ENCODE measurements at places on chromosomes 13 and 19. TPM values are rescaled to one million over a fixed set of nuclear protein-coding genes. Genes with fewer than 3 reads are reported as not detected.

DNA sequence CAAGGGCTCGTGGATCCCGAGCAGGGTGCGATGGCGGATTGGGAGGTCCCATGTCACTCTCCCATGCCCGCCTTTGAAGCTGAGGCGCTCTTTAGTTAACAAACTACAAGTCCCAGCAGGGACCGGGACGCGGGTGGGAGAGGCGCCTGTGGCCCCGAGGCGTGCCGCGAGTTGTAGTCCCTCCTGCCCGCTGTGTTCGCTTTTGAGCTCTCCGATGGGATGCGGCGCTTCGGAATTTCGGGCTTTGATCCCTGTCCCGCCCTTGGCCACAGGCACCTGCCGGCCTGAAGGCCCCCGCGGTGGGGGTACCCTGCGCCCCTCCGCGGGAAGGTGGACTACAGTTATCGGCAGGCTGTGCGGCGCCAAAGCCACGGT is 11.0 kb downstream of the CYTH2 start:
- no peak for DNase-seq

- no peak for DNase-seq
Observed at GRCh38 chr19:33477781-33478180, 43.8 kb downstream of the PEPD start.

- no peak for DNase-seq
Observed at GRCh38 chr13:44274771-44275205, 98.8 kb upstream of the SERP2 start.

GRCh38 chr19:2427429-2428320 is at the start of gene TIMM13:
Gene TIMM13 (minus strand): TSS chr19:2427586. CDS start chr19:2427533, 53 bp downstream.
- DNase-seq, result peak; percentile 97

DNA sequence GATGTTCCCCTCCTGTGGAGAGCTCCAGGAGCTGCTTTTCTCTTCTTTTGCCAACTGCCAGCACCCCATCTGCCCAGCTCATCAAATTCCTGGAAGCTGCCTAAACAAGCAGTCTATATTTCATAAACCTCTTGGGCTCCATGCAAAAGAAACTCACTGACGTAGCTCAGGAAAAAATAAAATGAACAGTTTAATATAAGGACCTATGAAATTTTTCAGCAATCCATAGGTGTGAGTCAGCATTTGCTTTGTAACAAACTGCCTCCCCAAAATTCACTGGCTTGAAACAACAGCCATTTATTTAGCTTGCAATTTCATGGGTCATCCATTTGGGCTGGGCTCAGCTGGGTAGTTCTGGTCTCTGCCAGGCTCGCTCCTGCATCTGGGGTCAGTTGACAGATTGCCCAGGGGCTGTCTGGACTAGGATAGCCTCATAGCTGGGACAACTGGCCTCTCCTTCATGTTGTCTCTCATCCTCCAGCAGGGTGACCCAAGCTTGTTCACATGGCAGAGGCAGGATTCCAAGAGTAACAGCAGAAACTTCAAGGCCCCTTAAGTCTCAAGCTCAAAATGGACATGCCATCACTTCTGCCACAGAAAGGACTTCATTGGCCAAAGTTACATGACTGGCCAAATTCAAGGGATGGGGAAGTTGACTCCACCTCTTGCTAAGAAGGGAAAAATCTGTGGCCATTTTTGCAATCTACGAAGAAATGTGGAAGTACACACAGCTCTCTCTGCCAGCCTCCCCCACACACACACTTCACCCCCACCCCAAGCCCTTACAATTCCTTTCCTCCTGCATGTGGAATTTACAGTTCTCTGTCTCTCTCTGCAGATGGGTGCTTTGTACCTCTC is 7.9 kb upstream of the PVR start:
- no peak for DNase-seq

The GFY gene
- polyA plus RNA-seq, result not detected

The LRRC4B gene
- polyA plus RNA-seq, result 14.2 TPM

The KIR2DL4 gene
- polyA plus RNA-seq, result not detected

Data from left kidney (tissue), 8 donors.